Stimulated activated CD4-positive, alpha-beta T cell treated with anti-CD3 and anti-CD28 coated beads, Interleukin-12 subunit alpha, Interleukin-12 subunit beta, amount 100 ng/mL, for 48 hours (primary cell): ENCODE measurements at places on chromosomes 12 and 14.
A peak's percentile ranks its signal among the peaks of the same experiment; 100 is the strongest.

DNA sequence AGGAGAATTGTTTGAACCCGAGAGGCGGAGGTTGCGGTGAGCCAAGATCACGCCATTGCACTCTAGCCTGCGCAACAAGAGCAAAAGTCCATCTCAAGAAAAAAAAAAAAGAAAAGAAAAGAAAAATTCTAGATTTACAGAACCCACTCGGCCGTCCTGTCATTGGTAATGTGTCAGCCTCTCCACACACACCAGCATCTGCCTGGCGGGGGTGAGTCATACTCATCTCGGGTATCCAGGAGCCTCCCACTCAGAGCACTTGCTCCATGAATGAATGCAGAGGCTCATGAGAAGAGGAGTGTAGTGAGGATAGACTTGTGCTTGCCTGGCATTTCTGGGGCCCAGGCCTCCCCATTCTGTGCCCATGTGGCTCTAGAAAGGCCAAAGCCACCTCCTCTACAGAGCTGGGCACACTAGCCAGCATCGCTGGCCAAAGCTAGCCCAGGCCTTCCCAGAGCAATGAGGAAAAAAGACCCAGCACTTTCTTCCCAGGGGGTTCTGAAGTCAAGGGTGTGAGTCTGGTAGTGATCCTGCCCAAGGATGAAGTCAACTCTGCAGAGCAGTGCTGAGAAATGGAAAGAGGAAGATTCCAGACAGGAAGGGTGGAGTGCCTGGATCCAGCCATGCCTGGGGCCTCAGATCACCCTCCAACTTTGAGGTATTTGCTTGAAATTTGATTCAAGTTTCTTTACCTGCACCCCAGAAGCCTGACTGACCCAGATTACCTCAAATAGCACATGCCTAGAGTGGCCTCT is 31.2 kb upstream of the KLC1 start:
- no peak for DNase-seq

DNA sequence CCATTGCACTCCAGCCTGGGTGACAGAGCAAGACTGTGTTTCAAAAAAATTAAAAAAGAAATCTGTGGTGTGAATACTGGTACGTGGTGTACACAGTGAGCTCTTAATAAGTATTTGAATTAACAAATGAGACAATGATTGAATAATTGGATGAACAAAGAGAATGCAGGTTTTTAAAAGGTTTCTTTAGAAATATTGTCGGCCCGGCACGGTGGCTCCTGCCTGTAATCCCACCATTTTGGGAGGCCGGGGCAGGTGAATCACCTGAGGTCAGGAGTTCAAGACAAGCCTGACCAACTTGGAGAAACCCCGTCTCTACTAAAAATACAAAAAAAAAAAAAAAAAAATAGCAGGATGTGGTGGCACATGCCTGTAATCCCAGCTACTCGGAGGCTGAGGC is 6.6 kb downstream of the HIF1A start:
- no peak for DNase-seq

- no peak for DNase-seq
Observed at GRCh38 chr14:99327458-99328250, 55.7 kb upstream of the BCL11B start.

GRCh38 chr12:54526812-54527630 is 22.4 kb upstream of the PDE1B start:
- no peak for DNase-seq

GRCh38 chr12:131882804-131883520 is 11.5 kb upstream of the ULK1 start:
- DNase-seq, result no peak

GRCh38 chr12:94551810-94552209 is 92.1 kb upstream of the CEP83 start:
- no peak for DNase-seq

GRCh38 chr12:47885012-47885501 is 19.7 kb downstream of the VDR start:
- peak; percentile 86 for DNase-seq

DNA sequence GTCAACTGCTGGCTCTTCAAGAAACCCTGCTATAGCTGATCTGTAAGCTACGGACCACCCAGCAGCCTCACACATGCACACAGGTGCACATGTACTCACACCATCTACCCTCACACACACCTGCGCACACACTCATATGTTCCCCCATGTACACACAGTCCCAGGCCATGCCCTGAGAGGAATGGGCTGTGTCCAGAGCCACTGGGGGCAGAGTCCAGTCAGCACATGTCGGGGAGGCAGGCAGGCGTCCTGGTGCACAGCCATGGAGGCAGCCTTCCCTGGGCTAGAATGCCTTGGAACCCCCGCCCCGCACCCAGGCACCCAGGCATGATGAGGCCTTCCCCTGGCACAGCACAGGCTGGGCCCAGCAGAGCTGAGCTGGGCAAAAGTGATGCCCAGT is 58.3 kb upstream of the DLK1 start:
- DNase-seq, result no peak

GRCh38 chr14:60166142-60166541 is 944 bp upstream of the DHRS7 start:
- DNase-seq, result no peak

- no peak for DNase-seq
Observed at GRCh38 chr12:79388011-79388410, 302.8 kb downstream of the PAWR start.

DNA sequence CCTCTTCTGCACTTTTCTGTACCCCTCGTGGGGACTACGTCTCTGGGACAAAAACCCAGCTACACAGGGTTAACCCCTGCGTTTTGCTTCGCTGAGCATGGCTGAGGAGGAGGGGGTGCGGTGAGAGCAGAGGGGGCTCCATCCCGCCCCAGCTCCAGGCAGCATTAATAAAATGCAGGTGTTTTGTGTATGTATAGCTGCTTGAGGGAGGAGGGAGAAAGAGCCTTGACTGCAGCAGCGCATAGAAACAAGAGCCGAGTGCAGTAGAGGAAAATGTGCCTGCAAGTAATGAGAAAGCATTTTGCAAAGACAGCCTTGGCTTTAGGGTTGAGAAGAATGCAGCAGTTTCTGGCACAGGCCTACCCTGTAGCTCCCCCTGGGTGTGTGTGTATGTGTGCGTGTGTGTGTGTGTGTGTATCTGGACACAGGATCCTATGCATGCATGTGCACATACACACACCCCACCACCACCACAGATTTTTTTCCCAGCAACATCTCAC is 103.9 kb downstream of the ZFP36L1 start:
- DNase-seq, result no peak

- DNase-seq, result no peak
Observed at GRCh38 chr12:122949816-122950675, 16.2 kb downstream of the ABCB9 start.

GRCh38 chr14:100375963-100376735 is 53.0 kb downstream of the SLC25A47 start:
- peak; percentile 95 for DNase-seq

GRCh38 chr12:62215506-62215905 is 44.7 kb upstream of the USP15 start:
- no peak for DNase-seq

DNA sequence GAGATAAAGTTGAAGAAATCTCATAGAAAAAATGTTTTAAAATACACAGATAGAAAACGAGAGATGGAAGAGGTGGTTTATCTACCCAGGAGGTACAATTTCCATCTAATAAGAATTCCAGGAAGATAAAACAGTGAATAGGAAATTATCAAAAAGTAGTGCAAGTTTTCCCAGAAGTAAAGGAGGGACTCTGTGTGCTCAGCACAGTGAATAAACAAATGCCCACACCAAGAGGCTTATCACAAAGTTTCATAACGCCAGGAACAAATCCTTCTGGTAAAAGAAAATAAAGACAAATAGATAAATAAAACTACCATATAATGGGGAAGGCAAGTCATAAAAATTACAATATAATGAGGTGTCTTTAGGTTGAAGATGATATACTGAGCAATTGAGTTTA is 179.0 kb downstream of the SLC41A2 start:
- no peak for DNase-seq

DNA sequence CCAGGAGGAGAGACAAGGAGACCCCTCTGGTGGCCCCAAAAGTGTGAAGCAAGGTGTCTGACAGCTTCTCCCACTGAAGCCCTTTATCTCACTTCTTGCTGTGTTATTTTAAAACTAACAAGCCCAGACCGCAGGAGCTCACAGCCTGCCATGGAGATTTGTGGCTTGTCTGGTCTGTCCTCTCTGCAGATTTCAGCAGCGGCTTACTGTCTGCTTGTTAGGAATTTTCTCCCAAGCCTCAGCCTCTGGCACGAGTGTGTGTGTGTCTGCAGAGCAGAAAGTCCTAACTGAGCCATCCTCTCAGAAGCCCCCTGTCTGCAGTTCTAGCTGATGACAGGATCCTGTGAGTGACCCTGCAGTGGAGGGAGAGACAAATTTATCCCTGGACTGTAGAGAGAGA is 87.9 kb upstream of the HSPB8 start:
- DNase-seq, result no peak

GRCh38 chr14:37045340-37046061 is 126.9 kb downstream of the SLC25A21 start:
- DNase-seq, result no peak

GRCh38 chr14:30558362-30558674 is 640 bp upstream of the G2E3 start:
- no peak for DNase-seq

- DNase-seq, result no peak
Observed at GRCh38 chr12:47410862-47411261, 295.0 kb downstream of the RPAP3 start.

GRCh38 chr12:93972411-93973208 is 175.8 kb upstream of the PLXNC1 start:
- no peak for DNase-seq

DNA sequence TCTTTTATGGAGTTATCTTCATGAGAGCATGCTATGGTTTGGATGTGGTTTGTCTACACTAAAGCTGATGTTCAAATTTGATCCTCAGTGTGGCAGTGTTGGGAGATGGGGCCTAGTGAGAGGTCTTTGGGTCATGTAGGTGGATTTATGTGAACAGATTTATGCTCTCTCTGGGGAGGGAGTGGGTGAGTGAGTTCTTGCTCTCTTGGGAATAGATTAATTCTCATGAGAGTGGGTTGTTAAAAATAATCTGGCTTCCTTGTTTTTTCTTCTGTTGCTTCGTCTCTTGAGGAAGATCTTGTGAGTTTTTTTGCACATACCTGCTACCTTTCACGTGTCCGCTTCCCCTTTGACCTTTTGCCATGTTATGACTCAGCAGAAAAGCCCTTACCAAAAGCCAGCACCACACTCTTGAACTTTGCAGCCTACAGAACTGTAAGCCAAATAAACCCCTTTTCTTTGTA is 20.5 kb downstream of the DERA start:
- no peak for DNase-seq

GRCh38 chr12:17511369-17511768 is 578.6 kb downstream of the RERGL start:
- DNase-seq, result no peak

- no peak for DNase-seq
Observed at GRCh38 chr12:9674226-9674590, 4.7 kb downstream of the CLEC2D start.

- DNase-seq, result no peak
Observed at GRCh38 chr14:99534863-99535262, 53.7 kb downstream of the CCNK start.

- no peak for DNase-seq
Observed at GRCh38 chr12:124790650-124791400, 72.8 kb downstream of the SCARB1 start.

- no peak for DNase-seq
Observed at GRCh38 chr12:89237763-89238162, 114.5 kb downstream of the DUSP6 start.

DNA sequence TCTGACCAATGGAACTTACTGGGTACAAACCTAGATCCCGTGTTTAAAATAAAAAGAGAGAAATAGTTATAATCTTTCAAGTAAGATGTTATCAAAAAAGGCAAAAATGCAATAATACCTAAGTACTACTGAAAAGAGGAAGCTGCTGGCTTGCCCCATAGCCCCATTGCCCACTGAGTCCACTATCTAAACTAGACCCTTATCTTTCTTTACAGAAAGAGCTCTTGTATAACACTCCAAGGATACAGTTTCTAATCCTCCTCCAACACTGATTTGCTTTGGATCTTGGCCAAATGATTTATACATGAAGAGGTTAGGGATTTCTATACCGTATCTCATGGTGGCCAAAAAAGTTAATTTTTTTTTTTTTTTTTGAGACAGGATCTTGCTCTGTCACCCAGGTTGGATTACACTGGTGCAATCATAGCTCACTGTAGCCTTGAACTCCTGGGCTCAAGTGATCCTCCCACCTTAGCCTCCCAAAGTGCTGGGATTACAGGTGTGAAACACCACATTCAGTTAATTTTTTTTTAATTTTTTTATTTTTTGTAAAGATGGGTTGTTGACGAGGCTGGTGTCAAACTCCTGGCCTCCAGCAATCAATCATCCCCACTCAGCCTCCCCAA is 2.6 kb downstream of the GXYLT1 start:
- DNase-seq, result no peak

GRCh38 chr14:53127832-53128231 is 25.3 kb downstream of the DDHD1 start:
- no peak for DNase-seq

DNA sequence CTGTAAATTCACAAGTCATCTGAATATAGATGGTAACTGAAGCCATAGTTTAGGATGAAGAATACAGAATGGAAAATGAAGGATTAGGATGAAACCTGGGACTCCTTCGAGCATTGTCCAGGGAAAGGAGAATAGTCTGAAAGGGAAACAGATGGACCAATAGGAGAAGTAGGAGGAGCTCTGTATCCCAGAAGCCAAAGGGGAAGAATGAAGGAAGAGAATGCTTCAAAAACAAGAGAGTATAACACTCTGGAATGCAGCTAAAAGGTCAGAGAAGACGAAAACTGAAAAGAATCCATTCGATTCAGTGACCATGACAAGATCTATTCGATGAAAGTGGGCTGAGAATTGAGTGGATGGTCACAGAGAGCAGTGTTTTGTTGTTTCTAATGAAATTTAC is 1.0 kb downstream of the GMFB start:
- DNase-seq, result no peak

DNA sequence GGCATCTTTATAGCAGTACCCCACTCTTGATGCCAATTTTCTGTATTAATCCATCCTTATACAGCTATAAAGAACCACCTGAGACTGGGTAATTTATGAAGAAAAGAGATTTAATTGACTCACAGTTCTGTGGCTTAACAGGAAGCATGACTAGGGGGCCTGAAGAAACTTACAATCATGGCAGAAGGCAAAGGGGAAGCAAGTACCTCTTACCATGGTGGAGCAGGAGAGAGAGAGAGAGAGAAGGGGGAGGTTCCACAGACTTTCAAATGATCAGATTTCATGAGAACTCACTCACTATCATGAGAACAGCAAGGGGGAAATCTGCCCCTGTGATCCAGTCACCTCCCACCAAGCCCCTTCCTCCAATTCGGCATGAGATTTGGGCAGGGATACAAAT is 84.4 kb downstream of the SLC24A4 start:
- no peak for DNase-seq

- DNase-seq, result no peak
Observed at GRCh38 chr14:98914942-98915341, 357.1 kb downstream of the BCL11B start.

- DNase-seq, result no peak
Observed at GRCh38 chr12:1083889-1084262, 92.9 kb downstream of the ERC1 start.

GRCh38 chr12:106767954-106768822 is 6.3 kb upstream of the RIC8B start:
- DNase-seq, result no peak

- no peak for DNase-seq
Observed at GRCh38 chr14:32508281-32508680, 179.2 kb downstream of the AKAP6 start.

GRCh38 chr12:121781484-121781997 is 11.9 kb downstream of the RHOF start:
- no peak for DNase-seq

GRCh38 chr12:131848753-131849152 is 20.6 kb downstream of the MMP17 start:
- no peak for DNase-seq
